ENCODE measurements at places on chromosomes 11 and 22. TPM values are rescaled to one million over a fixed set of nuclear protein-coding genes. Genes with fewer than 3 reads are reported as not detected.

The MS4A14 gene
- total RNA-seq = 19.4 TPM

The PARVG gene
- 96.2 TPM for total RNA-seq

The NCR3LG1 gene
- 3.2 TPM for total RNA-seq

GRCh38 chr11:29260939-29261705 is 755.7 kb downstream of the KCNA4 start:
- no peak for DNase-seq

- DNase-seq = no peak
Observed at GRCh38 chr11:130650456-130651030, 202.1 kb downstream of the ADAMTS15 start.

GRCh38 chr11:72218251-72218745 is 1.7 kb downstream of the FOLR2 start:
- no peak for DNase-seq
